ENCODE measurements at places on chromosomes 4 and X.

GRCh38 chr4:143549928-143550327 lies 36.4 kb downstream of the SMARCA5 start:
- no peak for DNase-seq

GRCh38 chrX:9790866-9791265 lies 4.6 kb downstream of the SHROOM2 start:
- no peak for DNase-seq

GRCh38 chr4:171719691-171720090 lies 93.5 kb upstream of the GALNTL6 start:
- DNase-seq, result no peak

DNA sequence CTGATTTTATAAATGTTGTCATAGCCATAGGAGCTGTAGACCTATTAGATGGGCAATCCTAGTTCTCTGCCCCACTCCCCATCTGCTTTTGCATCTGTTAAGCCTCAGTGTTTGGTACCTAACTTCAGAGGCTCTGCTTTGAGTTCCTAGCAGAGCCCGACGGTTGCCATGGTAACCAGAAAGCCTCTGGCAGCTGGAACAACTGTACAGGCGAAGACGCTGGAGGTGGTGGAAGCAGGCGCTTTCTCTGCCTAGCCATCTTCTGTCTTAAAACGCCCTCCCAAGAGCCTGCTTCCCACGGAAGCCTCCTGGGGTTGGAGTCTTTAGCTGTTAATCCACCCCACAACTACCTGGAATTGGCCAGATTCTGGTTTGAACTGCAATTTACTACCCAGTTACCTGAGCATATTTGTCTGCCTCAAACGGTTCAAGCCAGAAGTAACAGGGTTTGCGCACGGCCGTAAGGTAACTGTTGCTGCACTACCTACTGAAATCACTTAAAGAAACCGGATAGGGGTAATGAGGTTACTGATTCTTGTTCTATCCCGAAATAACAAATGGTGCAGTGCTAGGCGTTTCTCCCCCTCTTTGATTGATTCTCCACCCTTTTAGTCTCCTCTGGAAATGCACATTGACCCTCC lies 1.0 kb upstream of the GABRG1 start:
- no peak for DNase-seq

GRCh38 chr4:132284910-132285426 lies 864.1 kb upstream of the PCDH10 start:
- no peak for DNase-seq

DNA sequence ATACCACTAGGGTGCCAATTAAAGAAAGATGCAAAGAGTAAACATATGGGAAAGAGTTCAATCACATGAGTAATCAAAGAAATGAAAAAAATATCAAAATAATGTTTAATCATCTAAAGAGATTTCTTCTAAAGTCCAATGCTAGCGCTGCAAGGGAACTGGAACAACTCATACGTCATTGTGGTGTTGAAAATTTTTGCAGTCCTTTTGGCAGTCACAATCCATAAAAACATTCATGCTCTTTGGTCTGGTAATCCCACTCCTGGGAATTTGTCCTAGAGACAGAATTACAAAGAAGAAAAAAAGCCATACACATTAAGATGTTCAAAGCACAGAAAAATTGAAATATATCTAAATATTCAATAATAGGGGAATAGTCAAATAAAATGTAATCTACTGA lies 4.6 kb downstream of the P2RY4 start:
- no peak for DNase-seq

DNA sequence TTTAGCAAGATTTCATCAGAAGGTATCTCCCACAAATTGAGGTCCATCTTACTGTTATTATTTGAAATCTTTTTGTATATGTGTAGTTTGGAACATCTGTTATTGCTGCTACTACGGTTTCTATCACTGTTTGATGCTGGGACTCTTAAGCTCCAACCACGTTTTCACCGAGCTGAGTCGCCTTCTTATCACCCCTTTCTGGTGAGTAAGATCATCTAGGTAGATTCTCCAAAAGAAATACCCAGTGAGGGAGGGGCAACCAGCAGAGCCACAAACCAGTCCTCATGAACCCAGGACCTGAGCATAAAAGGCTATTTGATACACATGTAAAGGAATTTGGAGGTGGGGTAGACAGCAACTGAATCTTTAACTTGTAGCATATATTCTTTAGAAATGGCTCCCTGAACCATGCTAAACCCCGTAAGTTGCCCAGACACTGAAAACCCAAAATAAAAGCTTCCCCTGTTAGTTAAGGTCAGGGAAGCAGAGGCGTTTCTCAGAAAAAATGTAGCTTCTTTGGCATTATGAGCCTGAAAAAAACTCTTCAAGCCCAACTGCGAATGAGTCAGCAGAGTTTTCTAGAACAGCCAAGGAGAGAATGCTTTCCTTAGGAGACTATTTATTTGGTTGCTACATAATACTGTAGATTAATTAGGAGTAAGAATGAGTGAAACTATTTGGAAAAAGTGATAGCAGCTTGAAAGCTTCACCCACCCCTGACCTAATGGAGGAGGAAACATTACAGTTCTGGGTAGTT lies 53.8 kb upstream of the ATXN3L start:
- DNase-seq, result no peak

DNA sequence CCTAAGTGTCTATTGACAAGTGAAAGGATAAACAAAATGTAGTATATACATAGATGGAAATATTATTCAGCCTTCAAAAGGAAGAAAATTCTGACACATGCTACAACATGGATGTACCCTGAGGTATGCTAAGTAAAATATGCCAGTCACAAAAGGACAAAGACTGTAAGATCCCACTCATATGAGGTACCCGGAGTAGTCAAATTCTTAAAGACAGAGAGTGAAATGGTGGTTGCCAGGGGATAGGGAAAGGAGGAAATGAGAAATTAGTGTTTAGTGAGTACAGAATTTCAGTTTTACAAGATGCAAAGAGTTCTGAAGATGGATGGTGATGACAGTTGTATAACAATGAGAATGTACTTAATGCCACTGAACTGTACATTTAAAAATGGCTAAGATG lies 102.3 kb upstream of the NAP1L5 start:
- DNase-seq, result no peak

GRCh38 chr4:168480931-168481611 lies 779 bp upstream of the DDX60L start:
- DNase-seq, result no peak

DNA sequence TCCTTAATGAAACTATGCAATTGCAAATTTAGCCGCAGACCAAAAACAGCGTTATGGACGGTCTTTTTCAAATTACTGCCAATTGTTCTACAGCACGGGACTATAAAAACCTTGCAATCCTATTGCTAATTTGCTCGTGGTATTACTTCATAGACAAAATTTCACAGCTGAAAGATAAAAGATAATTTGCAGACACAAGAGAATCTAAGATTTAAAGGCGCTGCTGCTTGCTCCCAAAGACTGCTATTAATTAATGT lies 1.4 kb upstream of the CAMK2D start:
- DNase-seq, result no peak

DNA sequence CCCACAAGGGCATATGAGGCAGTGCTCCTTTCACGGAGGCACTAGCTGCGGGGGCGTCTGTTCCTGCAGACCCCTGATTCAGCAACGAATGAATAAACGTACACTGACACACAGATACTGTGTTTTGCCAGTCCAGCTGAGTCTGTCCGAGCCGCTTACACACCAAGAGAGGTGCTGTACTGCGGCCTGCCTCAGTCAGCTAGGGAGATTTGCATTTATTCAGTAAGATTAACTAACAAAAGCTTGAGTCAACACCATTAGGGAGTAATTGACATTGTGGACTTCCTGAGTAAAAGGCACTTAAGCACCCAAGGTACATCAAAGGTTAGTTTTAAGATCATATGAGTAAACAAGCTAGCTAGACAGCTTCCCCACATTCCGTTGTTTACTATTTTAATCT lies 31.0 kb upstream of the BEX4 start:
- no peak for DNase-seq

DNA sequence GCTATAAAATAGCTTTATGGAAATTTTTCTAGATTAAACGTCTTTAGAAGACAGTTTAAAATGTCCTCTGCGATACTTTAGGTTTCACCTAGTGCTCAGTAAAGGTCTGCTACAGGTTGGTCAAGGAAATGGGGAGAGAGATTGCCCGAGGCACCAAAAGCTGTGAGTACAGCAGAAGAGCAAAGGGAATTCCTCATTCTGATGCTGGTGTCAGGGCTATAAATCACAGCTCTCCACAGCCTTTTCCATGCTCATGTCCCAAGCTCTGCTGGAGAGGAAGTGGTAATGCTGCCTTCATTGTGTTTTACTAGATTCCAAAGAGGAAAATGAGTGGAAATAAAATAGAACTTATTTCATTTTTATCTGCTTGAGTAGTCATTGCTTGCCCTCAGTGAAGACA lies 2060.4 kb downstream of the ARAP2 start:
- DNase-seq, result no peak

- DNase-seq, result no peak
Observed at GRCh38 chrX:139020801-139021200, 309.3 kb upstream of the FGF13 start.

GRCh38 chr4:5952286-5952974 lies 59.5 kb upstream of the CRMP1 start:
- no peak for DNase-seq

- no peak for DNase-seq
Observed at GRCh38 chr4:30427932-30428331, 292.2 kb upstream of the PCDH7 start.

GRCh38 chr4:177490769-177491168 lies 48.5 kb upstream of the AGA start:
- DNase-seq, result no peak

- DNase-seq, result no peak
Observed at GRCh38 chr4:102454981-102455685, 46.0 kb upstream of the NFKB1 start.

GRCh38 chr4:185566425-185566824 lies 31.1 kb upstream of the PDLIM3 start:
- no peak for DNase-seq

GRCh38 chr4:8283631-8284121 lies 14.1 kb downstream of the HTRA3 start:
- no peak for DNase-seq

DNA sequence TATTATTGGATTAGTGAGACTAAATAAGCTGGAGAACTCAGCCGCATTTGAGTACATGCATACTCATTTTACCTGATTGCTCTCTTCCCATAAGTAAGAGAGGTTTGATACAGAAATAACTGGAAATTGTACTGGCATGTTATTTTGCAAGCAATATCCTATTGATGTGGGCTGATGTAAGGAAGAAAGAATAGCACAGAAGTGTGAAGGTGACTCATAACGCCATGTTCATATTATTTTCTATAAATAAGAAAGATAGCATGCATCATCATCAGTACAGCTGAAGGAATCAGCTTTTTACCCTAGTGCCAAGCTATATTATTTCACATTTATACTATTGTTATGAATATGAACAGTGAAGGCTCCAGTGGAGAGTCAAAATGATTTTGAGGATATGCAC lies 138.3 kb upstream of the FAM47A start:
- no peak for DNase-seq

DNA sequence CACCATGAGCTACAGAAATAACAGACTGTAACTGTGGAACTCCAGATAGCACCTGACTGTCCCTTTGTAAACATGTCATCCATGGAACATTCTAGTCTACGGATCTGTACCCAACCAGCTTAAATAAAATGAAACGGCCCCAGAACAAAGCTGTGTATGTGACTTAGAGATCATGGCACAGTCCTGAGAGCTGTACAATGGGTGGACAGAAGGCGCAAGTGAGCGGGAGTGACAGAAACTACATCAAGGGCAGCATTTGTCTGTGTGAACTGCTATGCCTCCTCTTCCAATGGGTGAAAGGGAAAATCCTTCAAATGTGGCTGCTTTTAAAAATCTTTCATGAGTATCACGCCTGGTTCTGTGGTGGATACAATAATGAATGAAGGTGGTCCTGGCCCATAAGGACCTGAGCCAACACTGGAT lies 72.5 kb downstream of the FAT1 start:
- DNase-seq, result no peak

DNA sequence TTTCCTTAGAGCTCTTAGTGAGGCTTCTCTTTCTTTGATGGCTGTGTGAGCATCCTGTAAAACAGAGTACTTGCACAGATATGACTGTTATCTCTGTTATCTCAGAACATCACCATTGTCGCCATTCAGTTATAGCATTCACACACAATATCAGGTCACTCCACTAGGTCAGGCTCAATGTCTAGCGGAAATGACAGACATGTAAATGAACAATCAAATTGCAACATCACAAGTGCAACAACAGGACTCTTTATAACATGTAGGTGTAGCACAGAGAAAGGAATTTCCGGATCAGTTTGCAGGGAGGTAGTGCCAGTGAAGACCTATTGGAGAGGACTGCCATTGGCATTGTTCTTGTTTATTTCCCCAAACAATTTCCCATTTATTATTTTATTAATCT lies 43.2 kb upstream of the IGSF1 start:
- DNase-seq, result no peak

DNA sequence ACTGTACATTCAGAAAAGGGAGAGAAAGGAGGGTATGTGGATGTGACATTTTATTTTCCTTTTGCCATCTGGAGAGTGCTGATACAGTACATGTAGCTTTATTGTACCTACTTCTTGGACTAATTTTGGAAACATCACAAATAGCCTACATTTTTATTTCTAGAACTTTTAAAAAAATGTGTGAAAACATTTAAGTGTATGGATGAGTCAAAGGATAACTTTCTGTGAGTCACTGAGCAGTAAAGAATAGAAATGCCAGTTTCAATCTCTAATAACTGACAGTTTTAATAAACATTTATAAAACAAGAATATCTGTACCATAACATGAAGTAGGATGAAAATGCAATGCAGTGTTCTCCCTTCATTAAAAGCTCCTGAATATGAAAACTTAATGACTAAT lies 374.4 kb upstream of the NWD2 start:
- DNase-seq, result no peak

- DNase-seq, result peak; percentile 9
Observed at GRCh38 chr4:61571761-61572559, 371.8 kb downstream of the ADGRL3 start.

GRCh38 chr4:8228319-8229250 lies 29.5 kb downstream of the SH3TC1 start:
- DNase-seq, result no peak

- DNase-seq, result no peak
Observed at GRCh38 chr4:7410446-7410845, 24.3 kb downstream of the PSAPL1 start.

- no peak for DNase-seq
Observed at GRCh38 chr4:103318327-103318726, 120.2 kb upstream of the CENPE start.

GRCh38 chr4:114874321-114874720 lies 239.1 kb downstream of the NDST4 start:
- DNase-seq, result no peak

GRCh38 chrX:154058214-154058997 lies 38.7 kb upstream of the IRAK1 start:
- DNase-seq, result no peak

GRCh38 chr4:35966566-35966965 lies 277.7 kb downstream of the ARAP2 start:
- no peak for DNase-seq

GRCh38 chrX:19785647-19786046 lies 101.8 kb downstream of the SH3KBP1 start:
- no peak for DNase-seq

DNA sequence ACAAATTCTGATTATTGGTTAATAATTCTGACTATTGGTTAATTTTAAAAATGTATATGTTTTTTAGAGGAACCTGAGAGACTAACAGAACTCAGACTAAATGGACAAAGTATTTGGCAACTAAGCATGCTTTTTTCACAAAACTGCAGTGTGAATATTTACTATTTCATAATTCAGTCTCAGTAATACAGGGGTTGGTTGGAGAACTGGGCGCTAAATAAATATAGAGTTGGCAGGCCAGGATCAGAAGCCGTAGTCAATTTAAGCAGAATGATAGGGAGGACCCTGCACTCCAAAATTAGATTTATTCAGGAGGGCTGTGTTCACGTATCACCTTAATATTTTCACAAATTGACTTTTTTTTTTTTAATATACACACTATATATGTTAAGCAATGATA lies 5.8 kb downstream of the TIGD2 start:
- DNase-seq, result no peak
